Heart right ventricle (tissue), 16 donors: ENCODE measurements at places on chromosomes 4 and X. TPM values are rescaled to one million over a fixed set of nuclear protein-coding genes. Genes with fewer than 3 reads are reported as not detected.

The NUDT9 gene
- total RNA-seq = 26.4 TPM

The STOX2 gene
- total RNA-seq = 13.9 TPM

The STATH gene
- not detected for total RNA-seq

The ODAPH gene
- not detected for total RNA-seq

The TKTL2 gene
- not detected for total RNA-seq

The MTTP gene
- 5.4 TPM for total RNA-seq

The CHIC1 gene
- total RNA-seq = 11.2 TPM

DNA sequence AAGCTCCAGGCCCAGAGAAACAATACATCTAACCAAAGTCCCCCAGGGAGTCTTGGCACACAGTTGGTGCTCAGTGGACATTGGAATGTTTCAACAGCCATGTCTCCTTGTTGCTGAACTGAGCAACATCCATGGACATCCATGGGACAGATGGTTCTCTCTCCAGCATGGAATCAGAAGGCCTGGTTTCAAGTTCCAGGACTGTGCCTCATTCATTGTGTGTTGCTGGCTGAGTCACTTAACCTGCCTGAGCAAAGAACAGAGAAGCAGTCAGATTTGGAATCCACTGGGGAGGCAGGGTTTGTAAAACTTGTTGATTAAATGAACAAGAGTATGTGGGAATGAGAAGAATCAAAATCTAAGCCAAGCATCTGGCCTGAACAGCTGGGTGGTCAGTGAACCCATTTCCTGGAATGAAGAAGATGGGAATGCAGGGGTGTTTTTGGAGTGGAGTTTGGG, 147.9 kb downstream of the CHIC2 start:
- no peak for DNase-seq

DNA sequence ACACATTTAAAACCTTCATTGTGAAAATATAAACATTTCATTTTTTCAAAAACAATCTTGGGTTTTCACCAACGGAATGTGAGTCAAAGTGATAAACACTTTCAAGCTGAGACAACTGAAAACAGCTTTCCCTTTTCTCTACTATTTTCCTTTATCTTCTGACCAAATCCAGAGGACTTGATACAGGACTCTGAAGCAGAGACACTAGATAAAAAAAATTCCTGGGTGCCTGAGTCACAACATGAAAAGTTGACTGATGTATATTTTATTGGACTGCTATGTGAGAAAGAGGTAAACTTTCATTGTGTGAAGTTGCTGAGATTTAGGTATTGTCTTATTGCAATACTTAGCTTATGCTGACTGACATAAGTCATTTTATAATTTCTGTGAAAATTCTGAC, 411.2 kb downstream of the SPOCK3 start:
- no peak for DNase-seq

GRCh38 chrX:121886557-121886956, 839.1 kb downstream of the GLUD2 start:
- DNase-seq = no peak

GRCh38 chrX:108271397-108271787, 166.8 kb downstream of the COL4A6 start:
- DNase-seq = no peak

- DNase-seq = no peak
Observed at GRCh38 chr4:72702948-72703347, 133.9 kb upstream of the ADAMTS3 start.

DNA sequence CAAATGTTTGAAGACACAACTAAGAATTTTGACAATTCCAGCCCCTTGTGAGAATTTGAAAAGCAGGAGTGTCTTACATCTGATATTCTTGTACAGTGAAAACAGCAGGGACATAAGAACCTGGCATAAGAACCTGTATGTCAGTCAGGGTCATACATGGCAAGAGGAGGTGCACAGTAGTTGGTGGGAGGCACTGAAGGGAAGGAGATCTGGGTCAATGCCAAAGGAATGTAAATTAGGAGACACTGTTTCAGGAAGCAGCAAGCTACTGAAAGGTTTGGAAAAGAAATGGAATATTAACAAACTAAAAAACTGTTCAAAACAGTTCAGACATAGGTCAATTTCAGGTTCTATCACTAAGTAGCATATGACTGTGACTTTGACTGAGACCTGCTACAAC, 25.0 kb upstream of the SPP1 start:
- no peak for DNase-seq

- DNase-seq = no peak
Observed at GRCh38 chrX:130878350-130879341, 24.4 kb downstream of the ENOX2 start.

- no peak for DNase-seq
Observed at GRCh38 chrX:148466292-148466691, 34.1 kb upstream of the AFF2 start.

DNA sequence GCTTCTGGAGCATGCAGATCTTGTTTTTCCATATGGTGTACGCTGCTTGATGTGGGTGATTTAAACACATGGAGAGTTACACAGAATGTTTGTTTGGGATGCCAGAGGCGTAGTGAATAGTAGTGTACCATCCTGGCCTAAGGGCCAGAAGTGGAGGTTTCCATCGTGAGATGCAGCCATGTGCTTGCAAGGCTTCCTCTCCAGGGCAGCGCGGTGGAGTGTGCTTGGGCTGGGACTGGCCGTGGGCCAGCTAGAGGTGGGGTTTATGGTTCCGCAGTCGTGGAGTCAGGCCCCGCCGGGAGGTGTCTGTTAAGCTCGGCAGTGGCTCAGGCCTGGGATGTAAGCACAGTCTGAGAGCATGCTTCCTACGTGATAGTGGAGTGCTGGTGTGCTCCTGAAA, 14.0 kb downstream of the STOX2 start:
- DNase-seq = peak; percentile 73

DNA sequence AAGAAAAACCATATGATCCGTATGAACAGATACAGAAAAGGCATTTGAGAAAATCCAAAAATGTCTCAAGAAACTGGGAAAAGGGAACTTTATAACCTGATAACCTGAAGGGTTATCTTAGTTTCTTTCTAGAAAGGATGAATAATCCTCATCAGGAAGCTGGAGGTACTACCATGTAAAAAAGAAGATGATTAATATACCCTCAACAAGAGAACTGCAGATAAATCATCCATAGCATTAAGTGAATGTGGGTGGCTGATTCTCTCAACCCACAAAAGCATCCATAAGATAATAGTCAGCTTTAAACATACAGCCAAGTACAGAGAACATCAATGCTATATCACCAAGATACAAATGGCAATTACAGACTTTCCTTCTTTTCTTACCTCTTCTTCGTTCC, 26.4 kb downstream of the ANAPC10 start:
- DNase-seq = no peak

GRCh38 chr4:119314356-119314755, 7.6 kb downstream of the FABP2 start:
- DNase-seq = peak; percentile 29
